ENCODE measurements at places on chromosomes 6 and 20. TPM values are rescaled to one million over a fixed set of nuclear protein-coding genes. Genes with fewer than 3 reads are reported as not detected.

TNFRSF6B gene
- 2.1 TPM for polyA plus RNA-seq

GRCh38 chr6:15365273-15365687 is 119.4 kb downstream of the JARID2 start:
- peak; percentile 65 for DNase-seq

- DNase-seq = no peak
These were observed 1067.5 kb upstream of the MAP3K7 start for GRCh38 chr6:91654357-91654756.

- no peak for DNase-seq
These were observed 147.8 kb downstream of the TBC1D7 start for GRCh38 chr6:13180538-13180937.

VPS16 gene
- 36.9 TPM for polyA plus RNA-seq

DNA sequence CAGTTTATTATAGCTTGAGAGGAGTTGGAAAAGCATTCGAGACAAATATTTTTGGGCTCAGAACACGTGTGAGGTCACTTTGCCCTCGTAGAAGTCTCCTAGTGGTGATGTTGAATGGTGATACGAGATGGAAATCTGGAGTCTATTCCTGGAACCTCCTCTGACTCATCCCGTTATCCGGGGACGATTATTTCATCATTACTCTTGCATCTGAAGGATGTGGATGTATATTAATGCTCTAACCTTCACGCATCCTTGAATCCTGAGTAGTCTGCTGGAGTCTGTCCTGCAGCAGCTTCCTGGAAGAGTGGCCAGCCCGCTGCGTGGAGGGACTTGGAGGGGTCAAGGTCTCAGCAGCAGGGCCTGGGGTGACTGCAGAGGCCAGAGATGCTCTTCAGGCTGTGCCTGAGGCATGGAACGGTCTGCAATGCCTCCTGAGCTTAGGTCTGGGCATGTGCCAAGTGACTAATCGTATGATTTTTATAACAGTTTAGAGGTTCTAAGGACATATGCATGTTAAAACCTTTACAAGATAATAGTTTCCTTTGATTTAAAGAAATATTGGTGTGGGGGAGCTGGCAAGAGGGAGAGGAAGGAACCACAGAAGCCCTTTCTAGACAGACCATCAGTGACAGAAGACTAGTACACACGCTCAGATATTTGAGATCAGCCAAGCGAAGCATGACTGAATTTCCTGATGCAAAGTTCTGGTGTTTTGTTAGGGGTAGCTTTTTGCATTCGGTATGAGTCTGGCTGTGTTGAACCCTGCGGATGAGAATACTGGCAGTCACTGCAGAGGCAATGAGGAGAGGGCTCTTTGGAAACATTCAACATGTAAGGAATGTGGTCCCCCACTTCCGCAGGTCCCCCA is 400.2 kb downstream of the QKI start:
- no peak for DNase-seq

GRCh38 chr6:40394381-40394780 is 192.8 kb downstream of the LRFN2 start:
- no peak for DNase-seq

PPP1R14C gene
- polyA plus RNA-seq = 21.6 TPM

HSPA12B gene
- 11.5 TPM for polyA plus RNA-seq

DNA sequence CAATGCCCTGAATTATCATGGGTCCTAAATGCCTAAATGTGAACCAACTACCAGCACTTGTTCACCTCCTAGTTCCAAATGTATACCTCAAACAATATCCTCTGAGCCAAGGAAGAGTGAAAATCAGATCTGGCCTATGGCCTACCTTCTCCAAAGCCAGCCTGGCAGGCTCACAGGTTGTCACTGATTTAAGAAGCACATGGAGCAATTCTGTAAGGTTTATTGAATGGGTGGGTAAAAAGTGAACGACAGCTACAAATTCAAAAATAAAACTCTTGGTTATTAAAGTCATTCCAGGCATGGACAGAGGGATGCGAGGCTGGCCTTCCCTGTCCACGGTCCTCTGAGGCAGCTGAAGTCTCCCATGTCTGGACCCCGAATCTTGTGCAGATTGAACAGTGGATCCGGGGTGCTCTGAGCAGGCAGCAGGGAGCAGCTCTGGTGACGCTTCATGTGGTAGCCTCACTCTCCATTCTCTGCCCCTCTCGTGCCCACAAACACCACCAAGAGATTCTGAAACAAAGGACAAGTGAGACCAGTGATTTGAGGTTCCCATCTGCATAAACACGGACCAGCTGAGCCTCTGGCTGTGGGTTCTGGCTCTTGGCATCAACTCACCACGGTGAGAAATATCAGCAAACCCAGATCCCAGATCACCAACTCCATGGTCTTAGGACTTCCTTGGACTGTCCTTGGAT is 14.6 kb downstream of the SNHG17 start:
- no peak for DNase-seq

ECT2L gene
- polyA plus RNA-seq = 0.55 TPM

DNA sequence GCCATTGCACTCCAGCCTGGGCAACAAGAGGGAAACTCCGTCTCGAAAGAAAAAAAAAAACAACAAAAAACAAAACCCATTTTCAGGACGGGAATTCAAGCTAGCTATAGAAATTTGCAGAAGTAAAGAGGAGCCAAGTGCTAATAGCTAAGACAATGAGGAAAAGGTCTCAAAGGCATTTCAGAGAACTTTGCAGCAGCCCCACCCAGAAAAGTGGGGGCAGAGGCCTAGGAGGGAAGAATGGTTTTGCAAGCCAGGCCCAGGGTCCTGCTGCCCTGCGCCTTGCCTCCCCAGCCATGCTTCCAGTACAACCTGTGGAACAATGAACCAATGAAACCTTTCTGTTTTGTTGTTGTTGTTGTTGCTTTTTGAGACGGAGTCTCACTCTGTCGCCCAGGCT is 38.3 kb upstream of the SAMHD1 start:
- DNase-seq = no peak

GRCh38 chr6:45371924-45372573 is 5.7 kb downstream of the SUPT3H start:
- DNase-seq = no peak

DNA sequence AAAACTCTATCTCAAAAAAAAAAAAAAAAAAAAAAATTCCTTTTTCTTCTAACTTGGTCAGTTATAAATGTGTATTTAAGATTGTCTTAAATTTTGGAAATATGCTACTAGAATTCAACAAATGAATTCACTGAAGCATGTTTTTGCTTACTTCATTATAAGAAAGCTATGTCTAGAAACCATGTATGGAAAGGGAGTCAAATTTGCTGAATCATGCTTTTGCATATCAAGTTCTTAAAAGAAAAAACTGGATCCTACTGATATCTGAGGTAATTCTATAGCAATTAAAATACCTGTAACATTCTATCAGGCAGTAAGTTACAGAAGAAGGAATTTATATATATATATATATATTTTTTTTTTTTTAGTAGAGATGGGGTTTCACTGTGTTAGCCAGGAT is 27.7 kb downstream of the AKIRIN2 start:
- no peak for DNase-seq

GRCh38 chr20:361561-361960 is 14.7 kb downstream of the NRSN2 start:
- no peak for DNase-seq

GRCh38 chr6:42564506-42564825 is 637 bp downstream of the UBR2 start:
- DNase-seq = no peak

DNA sequence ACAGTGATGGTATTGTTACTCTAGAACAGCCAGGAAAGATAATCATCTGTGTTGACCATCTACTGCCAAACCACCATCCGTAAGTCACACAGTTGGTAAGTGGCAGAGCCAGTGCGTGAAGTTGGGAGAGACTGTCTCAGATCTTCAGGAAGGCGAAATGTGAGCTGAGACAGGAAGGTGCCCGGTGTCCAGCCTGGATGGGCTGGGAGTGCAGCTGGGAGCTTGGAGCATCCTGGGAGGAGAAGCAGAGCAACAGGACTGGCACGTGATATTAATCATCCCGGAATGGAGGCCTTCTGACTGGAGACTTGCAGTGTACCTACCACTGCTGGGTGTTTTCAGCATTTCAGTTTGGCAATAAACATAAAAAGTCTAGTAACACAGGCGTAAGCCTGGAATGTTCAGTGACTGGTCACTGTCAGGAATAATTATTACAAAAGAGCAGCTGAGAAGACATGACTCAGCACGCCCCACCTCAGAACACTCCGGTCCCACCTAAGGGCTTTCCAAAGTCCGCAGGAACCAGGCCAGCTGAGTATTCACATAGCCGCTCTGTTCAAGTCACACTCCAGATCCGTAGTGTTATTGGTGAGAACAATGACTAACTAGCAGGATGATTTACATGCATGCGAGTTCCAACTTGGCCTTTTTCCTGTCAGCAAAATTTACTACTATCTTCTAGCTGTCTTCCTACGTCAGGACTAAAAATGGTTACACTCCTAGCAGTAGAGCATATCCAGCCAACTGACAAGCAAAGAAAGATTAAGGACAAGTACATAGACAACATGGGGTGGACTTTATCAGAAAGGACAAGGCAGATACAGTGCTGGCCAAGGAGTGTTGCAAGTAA is 45.1 kb upstream of the PNRC1 start:
- DNase-seq = peak; percentile 68

DNA sequence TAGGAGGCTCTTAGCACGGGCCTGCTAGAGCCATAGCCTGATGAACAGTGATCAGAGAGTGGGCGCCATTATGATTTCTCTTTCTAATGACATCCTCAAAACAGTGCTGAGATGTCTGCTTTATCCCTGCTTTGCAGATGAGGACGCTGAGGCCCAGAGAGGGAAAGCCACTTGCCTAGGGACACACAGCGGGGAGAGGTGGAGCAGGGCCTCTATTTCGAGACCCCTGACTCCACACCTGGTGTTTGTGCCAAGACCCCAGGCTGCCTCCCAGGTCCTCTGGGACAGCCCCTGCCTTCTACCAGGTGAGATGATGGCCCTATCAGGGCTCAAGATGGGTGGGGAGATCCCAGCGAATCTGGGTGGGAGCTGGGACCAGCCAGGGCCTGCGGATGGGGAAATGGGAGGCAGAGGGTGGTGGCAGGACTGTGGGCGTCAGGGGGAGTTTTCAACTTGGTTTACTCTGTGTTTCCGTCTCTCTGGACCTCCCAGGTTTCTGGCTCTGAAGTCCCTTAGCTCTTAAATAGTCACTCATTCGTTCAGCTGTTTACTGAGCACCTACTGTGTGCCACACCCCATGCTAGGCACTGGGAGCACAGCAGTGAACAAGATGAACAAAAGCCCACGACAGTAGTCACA is 36.7 kb downstream of the SRC start:
- no peak for DNase-seq

DNA sequence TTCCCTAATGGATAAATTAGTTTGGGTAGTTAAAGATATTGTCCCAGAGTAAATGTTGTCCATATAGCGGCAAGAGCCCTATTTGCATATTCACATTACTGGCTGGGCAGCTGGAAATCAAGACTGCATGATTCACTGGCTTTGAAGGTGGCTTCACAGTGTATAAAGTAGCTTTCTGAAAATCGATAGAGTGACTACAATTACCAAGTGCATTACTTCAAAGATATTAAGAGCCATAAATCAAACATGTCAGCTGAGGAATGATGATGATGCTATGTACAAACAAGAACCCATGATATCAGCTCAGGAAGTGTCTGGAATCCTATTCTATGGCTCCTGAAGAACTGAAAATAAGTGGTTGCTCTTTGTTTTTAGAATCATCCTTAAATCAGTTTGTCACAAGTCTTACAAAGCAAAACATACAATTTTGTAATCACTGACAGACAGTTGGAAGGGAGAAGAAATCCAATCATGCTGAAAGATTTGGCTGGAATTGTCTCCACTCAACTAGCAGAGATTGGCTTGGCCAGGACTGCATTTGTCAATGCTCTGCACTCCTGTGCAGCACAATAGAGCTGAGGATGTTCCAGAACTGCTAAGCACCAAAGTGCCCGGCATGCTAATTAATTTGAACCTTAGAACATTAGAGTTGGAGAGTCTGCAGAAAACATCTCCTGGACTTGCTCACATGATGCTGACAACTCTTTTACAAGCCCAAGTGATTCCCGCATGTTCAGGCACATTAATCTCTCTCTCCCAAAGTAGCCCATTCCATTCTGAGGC is 77.9 kb upstream of the B3GAT2 start:
- no peak for DNase-seq

GRCh38 chr6:24430086-24430485 is 27.4 kb downstream of the MRS2 start:
- no peak for DNase-seq

DNA sequence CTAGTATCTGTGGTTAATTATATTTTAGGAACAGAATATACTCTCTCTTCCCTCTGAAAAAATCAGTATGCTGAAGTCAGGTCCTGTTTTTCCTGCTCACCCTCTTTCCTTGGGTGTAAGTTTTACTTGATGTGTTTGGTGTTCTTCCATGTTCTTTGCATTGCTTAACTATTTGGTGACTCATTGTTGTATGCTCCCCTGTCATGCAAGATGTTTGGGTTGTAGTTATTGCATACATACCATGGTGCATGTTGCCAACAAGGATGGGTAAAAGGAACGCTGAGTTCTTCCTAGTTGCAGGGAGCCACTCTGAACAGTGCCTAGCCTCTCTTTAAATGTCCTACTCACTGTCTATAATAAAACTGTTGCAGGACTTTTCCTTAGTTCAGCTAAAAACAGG is 207.9 kb upstream of the LAMP5 start:
- no peak for DNase-seq

NMBR gene
- polyA plus RNA-seq = 0.25 TPM

SYNDIG1 gene
- 6.5 TPM for polyA plus RNA-seq

GRCh38 chr6:118546164-118546879 is 1.8 kb upstream of the PLN start:
- no peak for DNase-seq

DNA sequence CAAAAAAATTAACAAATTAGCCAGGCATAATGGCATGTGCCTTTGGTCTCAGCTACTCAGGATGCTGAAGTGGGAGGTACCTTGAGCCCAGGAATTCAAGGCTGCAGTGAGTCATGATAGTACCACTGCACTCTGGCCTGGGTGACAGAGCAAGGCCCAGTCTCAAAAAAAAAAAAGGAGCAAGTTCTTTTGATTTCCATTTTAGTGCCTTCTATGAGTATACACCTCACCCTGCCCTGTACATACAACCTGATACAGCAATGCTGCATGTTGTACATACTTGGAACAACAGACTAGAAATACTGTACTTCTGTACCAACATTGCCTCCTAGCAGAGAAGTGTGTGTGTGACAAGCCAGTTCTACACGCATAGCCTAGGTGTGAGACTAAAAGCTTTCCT is 97.3 kb upstream of the CARMIL1 start:
- DNase-seq = no peak

GRCh38 chr6:43436577-43437282 is 9.4 kb downstream of the ABCC10 start:
- DNase-seq = peak; percentile 55

TUBB2A gene
- 45.8 TPM for polyA plus RNA-seq

GRCh38 chr20:10313701-10314100 is 95.1 kb downstream of the SNAP25 start:
- no peak for DNase-seq

DNA sequence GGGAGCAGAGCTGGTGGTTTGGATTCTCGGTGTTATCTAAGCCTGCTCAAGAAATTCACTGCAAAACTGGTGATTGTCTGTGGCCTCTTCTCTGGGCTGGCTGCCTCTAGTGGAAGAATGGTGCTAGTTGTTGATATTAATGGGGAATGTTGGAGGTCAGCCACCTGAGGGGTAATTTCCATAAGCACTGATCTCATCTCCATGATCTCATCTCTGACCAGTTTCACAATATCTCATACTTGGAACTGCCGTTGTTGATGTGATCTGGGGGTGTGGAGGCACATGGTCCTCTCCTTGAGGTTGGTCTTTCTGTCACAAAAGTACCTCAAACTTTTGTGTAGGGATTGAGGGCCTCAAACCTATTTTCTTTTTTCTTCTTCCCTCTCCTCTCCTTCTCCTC is 102.6 kb downstream of the CD109 start:
- no peak for DNase-seq

TSBP1 gene
- polyA plus RNA-seq = 0.27 TPM

- DNase-seq = peak; percentile 8
These were observed 26.9 kb upstream of the EYA4 start for GRCh38 chr6:133214267-133214666.

All from left kidney (tissue), 8 donors.